ENCODE measurements at places on chromosomes 1 and 21. TPM values are rescaled to one million over a fixed set of nuclear protein-coding genes. Genes with fewer than 3 reads are reported as not detected.

DNA sequence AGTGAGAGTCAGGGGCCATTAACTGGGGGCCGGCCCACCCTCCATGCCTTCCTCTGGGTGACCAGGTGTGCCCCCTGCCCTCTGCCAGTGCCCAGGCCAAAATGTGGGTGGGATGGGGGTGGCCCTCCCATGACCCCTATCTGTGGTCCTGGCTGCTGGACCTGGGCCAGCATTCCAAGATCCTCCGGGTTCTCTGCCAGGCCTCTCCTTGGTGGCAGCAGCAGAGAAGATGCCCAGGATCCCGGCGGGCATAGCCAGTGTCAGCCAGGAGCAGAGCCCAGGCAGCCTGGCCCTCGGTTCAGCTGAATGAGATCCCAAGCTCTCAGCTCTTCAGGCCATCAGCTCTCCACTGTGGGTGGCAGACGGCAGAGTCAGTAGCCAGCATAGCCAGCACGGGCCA is 31.3 kb upstream of the ACTRT2 start:
- DNase-seq, result peak; percentile 55

DNA sequence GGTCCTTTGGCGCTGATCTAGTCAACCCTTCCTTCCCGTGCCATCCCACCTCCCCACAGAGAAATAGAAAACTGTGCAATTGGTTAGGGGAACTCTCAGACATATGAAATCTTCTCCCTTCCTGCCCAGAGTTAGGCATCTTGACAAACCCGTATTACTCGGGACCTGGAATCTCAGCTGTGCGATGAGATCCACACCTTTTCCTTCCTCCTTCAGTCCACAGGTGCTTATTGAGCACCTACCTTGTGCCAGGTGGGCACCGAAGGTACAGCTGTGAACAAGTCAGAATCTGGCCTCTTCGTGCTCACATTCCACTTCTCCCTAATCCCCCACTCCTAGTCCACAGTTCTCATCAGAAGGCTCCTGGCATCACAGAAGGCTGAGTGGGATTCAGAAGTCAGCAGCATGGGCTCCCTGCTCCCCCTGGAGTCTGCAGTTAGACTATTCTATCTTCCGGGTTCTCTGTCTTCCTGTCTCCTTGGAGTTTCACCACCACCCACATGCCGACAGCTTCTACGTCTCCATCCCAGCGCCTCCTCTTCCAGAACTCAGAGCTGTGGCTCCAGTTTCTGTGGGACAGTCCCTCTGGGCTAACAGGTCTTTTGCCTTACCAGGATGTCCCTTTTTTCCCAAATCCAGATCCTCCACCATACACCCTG is 23.0 kb downstream of the KNCN start:
- no peak for DNase-seq

DNA sequence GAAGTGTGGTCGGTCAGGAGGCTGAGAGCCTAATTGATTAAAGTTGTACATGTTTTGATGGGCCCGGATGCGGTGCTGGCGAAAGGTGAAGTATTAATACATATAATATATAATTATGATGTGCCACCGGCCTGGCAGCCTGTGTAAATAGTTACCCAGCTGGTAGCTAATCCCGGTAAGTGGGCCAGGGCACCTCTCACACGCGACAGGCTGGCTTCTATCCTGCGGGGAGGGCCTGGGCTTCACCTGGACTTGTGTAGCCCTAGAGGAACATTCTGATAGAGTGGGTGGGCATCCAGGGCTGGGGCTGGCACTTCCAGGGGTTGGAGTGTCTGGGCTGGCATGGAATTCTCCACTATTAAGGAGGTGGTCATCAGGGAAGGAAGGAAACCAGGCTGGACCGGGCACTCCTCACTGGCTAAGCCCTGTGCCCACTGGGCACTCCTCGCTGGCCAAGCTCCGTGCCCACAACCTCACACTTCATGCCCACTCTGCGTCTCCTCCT is 48.3 kb downstream of the IGSF21 start:
- DNase-seq, result no peak

DNA sequence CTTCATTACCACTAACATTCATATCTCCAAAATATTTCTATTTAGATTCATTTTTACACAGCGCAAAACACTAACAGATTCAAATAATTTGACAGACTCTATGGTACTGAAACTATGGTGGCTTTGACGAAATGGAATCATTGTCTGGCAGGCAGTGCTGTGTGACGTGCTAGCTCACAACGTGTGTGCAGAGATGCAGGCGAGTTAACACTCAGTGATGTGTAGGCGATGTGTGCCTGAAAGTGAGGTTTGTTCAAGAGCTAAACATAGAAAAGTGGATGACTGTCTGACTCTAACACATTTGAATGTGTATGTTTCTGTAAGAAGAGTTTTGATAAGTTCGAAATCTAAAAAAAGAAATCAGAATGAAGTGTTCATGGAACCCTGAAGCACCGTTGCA is 97.7 kb downstream of the RYR2 start:
- no peak for DNase-seq

DNA sequence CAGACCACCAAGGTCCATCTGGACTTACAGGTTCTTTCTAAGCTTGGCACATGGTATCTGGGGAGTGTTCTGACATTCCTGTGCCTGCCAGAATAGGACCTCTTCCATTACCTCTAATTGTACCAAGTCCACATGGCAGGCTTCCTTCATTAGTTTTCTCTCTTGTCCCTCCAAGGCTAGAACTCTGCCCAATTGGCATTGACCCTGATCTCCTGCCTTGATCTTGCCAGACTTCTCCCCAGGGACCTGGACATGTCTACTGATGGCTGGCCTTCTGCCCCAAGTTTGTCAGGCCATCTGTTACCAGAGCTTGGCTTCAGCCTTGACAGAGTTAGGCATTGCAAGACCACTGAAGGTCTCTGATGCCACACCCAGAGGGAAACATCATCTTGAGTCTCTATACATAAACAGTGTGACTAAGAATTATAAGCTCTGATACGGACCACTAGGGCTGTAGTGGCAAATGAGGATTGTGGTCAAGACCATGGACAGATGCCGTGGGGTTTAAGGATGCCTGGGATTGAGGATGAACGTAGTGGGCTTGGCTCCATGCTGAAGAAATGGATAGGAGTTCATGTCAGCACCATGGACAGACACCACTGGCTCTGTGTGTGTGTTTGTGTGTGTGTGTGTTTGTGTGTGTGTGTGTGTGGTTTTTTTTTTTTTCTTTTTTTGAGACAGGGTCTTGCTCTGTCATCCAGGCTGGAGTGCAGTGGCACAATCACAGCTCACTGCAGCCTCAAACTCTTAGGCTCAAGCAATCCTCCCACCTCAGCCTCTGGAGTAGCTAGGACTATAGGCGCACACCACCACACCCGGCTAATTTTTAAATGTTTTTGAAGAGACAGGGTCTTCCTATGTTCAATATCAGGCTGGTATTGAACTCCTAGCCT is 19.5 kb upstream of the PSMB2 start:
- DNase-seq, result no peak

GRCh38 chr1:156399355-156400125 is 30.5 kb downstream of the RHBG start:
- no peak for DNase-seq

GRCh38 chr1:58983162-58983561 is 199.3 kb upstream of the JUN start:
- no peak for DNase-seq

GRCh38 chr1:156538711-156539440 is 33.5 kb downstream of the IQGAP3 start:
- peak; percentile 55 for DNase-seq

DNA sequence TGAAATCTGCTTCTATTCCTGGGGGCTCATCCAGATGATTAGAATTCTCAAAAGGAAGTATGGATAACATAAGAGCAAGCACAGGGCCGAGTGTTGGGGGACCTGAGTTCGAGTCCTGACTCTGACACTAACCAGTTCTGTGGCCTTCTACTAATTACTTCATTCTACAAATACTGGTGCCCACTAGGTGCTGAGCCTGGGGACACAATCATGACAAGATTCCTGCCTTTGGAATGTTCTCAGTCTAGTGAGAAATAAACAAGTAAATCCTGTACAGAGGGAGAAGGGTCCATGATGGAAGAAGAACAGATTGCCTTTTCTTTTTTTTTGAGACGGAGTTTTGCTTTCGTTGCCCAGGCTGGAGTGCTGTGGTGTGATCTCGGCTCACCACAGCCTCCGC is 2.2 kb upstream of the NUAK2 start:
- DNase-seq, result no peak

DNA sequence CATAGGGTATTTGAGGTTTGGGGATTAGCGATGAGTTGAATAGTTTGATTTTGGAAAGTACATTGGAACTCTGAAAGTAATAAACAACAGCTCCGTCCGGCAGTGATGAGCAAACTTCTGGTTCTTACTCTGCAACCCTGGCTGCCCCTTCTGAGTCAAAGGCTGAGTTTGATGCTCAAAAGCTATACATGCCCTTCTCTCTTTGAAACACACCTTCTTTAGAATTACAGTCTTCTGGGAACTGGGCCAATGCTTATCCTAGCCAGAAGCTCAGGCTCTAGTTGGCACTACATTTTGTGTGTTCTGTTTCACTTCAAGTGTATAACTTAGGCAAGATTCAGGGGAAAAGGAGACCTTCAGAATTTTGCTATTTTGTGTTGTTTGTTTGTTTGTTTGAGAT is 9.3 kb downstream of the AHCYL1 start:
- DNase-seq, result no peak

- DNase-seq, result no peak
These were observed 97.0 kb upstream of the CDC42BPA start for GRCh38 chr1:227415115-227415790.

GRCh38 chr1:47547753-47548573 is 110.1 kb downstream of the FOXD2 start:
- no peak for DNase-seq

- DNase-seq, result peak; percentile 99
These were observed 431 bp upstream of the UBE2Q1 start for GRCh38 chr1:154558720-154559465.

GRCh38 chr1:65036570-65037051 is 70.3 kb upstream of the JAK1 start:
- no peak for DNase-seq

The KRTAP6-2 gene
- total RNA-seq, result not detected

The F11R gene
- total RNA-seq, result 55.5 TPM

The RNU1-4 gene
- 6,165 TPM for total RNA-seq

The LINGO4 gene
- total RNA-seq, result not detected

The PRELP gene
- 80.0 TPM for total RNA-seq

The AIM2 gene
- 0.74 TPM for total RNA-seq

The LCA5L gene
- total RNA-seq, result 0.55 TPM

The ABCA4 gene
- 1.3 TPM for total RNA-seq

The EDEM3 gene
- total RNA-seq, result 39.7 TPM

Data from mesenteric fat pad (tissue), 1 donor.